ENCODE measurements at places on chromosomes 13 and 19.

DNA sequence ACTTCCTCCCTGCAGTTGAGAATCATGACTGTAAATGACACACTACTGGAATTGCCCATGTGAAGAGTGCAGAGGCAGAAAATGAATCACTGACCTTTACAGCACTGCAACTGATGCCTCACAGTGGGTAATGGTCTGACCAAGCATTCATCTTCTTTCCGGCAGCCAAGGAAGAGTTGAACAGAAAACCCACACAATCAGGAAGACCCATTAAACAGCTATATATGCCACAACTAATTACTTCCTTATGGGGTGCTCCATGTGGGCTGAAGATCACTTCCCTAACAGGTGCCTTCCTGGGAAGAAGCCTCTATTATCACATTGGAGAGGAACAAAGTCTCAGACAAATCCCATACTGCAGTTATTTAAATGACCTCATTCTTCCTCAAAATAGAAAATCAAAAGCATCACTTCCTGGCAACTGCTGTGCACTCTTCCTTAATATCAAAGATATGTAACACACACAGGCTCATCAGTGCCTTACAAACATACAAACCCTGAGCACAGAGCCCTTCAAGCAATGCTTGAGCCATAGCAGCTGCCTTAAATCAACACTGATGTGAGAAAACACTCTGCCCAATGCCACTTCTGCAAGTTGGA, 45.8 kb downstream of the RUBCNL start:
- DNase-seq = no peak

GRCh38 chr13:30370916-30371521, 51.3 kb upstream of the UBE2L5 start:
- no peak for DNase-seq

- DNase-seq = no peak
These were observed 19.7 kb downstream of the ZNF700 start for GRCh38 chr19:11944656-11945055.

DNA sequence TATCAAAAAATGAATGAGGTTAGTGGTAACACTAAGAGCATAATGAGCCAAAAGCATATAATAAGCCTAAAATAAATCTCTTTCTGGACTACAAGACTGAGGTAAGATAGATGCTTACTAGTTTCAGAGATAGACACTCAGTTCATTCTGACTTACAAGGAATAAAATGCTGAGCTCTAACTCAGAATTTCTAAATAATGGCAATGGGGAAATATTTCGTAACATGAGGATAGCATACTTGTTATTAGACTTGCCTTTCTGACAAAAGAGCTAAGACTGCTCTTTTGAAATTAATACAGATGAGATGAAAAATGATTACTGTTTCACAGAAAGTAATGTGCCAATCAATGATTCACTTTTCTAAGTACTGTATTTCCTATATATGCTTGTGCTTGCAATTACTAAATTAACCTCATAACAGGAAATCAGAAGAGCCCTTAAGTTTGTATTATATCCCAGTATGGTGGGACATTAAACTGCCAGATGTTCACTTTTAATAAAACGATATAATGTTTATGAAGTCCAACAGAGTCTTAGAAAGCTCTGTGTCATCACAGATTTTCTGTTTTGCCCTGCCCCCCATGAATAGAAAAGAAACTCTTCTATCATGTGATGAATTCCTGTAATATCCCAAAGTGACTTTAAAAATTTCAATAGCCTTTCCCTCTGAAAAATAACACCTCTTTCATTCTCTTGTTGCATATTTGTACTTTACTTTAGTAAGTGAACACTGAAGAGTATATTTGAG, 2771.0 kb upstream of the PCDH20 start:
- DNase-seq = no peak

DNA sequence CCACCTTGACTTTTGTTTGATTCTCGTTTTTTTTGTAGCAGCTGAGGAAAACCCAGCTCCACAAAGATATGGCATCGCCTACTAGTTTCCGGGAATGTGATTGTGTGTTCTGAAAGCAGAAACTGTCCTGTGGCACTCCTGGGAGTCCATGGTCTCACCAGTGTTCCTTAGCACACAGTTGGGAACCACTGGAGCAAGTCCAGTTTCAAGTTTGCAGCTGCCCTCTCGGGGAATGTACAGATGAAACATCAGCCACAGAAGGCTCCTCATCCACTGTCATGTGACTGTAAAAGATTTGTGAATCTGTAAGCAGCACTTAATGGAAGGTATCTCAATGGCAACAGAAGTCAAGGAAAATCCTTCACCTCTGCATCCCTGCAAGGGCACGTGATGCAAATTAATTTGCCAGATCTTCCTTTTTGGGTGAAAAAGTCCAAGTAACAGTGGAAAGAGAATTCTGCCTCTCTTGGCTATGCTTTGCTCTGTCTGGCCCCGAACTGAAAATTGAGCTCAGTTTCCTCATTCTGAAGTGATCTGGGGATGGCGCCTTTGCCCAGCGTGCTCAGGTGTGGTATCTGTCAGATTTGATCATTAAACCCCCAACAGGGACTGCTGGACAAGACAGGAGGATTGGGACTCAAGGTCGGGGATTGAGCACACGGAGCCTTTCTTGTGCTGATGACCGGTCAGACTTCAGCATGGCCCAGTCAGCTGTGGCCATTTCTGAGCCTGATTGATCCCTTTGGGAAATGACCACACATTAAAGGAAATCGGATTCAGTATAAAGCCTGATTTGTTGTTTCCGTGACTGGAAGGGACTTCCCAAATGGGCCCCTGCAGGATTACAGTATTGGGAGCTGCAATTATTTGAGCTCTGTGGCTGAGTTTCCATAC, 58.8 kb downstream of the ING1 start:
- no peak for DNase-seq

DNA sequence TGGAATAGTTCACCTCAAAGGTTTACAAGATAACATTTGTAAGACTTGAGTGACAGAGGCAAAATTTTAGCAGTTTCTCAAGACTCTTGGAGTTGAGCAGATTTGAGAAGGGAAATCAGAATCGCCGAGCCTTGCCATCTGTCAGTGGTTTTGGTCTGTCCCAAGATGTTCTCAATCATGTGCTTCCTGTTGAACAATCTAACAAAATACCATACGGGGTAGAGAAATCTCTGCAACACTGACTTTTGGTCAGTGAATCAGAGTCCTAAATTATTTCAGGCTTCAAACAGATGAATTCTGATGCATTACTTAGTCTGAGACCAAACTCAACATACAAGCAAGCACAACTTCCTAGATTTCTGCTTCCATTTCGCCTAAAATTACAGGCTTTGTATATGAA, 3.8 kb downstream of the KCTD12 start:
- DNase-seq = no peak

GRCh38 chr13:49395451-49395865, 48.4 kb downstream of the CAB39L start:
- DNase-seq = no peak

- peak; percentile 81 for DNase-seq
These were observed 4.2 kb upstream of the LRRC25 start for GRCh38 chr19:18401580-18402112.

DNA sequence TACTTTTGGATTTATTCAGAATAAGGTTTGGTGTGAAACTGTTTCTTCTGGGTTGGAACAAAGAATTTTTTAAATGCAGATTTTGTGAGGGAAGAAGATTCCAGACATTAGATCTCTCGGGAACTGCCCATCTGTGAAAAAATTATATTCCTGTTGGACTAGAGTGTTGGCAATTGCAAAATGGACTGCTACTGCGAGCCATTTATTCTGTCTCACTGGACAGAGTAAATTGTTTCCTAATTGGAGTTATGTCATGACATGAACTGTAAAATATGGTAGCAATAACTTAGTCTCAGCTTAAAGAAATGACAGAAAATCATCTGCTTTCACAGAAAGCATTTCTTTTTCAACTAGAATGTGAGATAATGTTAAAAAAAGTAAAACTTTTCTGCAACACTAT, 86.0 kb upstream of the MYCBP2 start:
- DNase-seq = no peak

- no peak for DNase-seq
These were observed 9.6 kb upstream of the LYPD5 start for GRCh38 chr19:43811837-43812236.

DNA sequence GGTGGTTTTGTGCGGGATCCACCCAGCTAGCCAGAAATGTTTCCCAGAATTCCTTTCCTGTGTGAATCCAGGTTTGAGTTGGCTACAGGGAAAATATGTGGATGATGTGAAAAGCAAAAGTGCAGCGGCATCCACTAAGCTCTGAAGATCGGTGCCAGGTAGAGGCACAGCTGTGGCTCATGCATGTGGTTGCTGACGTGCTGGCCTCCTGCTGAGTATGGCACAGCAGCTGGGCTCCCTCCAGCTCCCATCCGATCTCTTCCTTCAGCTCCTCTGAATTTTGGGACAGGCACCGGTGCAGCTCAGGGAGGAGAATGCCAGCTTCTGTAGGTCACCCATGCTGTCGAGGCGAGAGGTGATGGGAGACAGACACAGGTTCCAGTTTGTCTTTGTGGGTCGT, 84.0 kb upstream of the GSX1 start:
- DNase-seq = peak; percentile 18

- no peak for DNase-seq
These were observed 174.1 kb downstream of the FGF14 start for GRCh38 chr13:102227741-102228140.

DNA sequence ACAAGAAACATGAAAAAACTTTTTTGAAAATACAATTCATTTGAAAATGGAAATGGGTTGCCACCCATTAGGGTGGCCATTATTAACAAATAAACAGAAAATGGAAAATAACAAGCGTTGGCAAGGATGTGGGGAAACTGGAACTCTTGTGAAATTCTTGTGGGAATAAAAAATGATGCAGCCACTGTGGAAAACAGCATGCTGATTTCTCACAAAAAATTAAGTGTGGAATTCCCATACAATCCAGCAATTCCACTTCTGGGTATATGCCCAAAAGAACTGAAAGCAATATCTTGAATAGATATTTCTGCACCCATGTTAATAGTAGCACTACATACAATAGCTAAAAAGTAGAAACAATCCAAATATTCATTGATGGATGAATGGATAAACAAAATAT, 165.2 kb downstream of the DCLK1 start:
- no peak for DNase-seq

DNA sequence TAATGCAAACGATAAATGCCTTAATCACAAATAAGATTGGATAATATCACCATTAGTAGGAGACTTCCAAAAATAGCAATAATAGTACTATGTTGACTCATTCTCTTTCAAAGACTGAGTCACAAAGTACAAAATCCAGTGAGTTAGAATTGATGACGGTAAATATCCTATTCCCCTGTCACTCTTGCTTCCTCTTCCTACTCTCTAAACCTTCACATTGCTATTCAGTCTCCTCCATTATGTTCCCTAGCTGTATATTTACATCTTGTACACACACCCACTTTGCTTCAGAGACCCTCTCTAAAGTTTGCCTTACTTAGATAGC, 26.3 kb upstream of the INTS6 start:
- DNase-seq = no peak

DNA sequence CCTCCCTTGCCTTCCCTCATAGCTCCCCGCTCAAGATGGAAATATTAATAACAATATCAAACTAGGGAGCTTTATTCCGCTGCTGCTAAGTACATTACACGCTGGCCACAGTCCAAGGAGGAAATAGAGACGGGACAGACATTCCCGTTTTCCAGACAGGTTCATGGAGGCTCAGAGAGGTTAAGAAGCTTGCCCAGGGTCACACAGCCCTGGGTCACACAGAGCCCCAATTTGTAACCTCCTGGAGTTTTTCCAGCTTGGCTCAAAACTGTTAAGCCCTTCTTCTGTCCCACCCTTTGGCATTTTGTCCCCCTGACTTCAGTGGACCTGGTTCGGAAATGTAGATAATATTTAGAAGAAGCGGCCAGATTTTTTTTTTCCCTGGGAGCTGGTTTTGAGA, 2.0 kb downstream of the BICRA start:
- DNase-seq = no peak

- DNase-seq = no peak
These were observed 12.6 kb upstream of the URAD start for GRCh38 chr13:28001049-28001448.

DNA sequence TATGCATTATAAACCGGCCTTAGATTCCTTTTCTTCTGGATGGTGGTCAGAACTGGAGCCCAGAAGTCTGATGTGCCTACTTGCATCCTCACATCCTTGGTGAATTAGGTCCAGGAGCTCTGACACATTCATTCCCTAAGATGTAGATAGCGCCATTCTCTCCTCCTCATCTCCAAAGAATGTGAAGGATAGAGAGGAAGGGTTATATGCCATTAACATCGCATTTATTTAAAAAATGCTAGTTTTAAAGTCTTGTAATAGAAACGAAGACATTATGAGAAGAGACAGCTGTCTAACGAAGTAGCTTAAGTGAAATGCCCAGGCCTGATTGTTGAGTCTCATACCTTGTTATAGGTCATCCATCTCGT, 9.7 kb downstream of the MBNL2 start:
- no peak for DNase-seq

DNA sequence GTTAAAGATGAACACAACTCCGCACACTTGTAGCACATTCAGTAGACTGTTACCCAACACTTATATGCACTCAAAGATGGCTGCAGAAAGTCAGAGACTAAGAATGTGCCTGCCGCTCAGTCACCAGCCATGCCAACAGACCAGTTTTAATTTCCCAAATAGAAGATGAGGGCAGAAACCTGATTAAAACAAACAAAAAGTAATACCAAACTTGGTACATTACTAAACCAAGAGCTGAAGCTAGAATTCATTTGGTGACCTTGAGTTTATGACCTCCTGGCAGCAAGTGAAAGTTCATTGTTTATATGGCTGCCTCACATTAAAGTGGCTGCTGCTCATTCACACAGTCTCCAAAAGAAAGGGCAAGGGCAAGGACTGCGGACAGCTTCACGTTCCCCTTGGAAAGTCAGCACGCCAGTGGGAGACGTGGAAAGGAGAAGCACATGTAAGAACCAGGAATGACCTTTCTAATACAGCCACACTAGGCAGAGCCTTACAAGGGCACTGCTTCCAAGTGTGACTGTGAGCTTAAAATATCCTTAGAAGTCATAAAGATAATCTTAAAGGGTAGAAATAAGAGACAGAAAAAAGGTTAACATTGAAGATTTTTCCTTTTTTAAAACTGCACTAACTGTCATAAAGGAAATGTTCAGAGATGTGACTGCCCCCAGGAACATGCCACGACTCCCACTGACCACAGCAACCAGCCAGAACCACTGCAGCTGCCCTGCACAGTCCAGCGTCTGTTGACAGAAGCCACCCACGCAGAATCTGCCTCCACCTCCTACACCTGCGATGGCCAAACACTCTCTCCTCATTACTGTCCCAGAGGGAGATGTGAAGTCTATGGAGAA, 73.5 kb downstream of the STK24 start:
- DNase-seq = no peak

GRCh38 chr19:1465191-1466016, 13.6 kb downstream of the C19orf25 start:
- peak; percentile 93 for DNase-seq

All from H7 (cell line).